Tongue (tissue), 3 donors: ENCODE measurements at places on chromosomes 6 and 20.

GRCh38 chr6:26065952-26066380 lies 21.3 kb upstream of the HFE start:
- DNase-seq, result peak; percentile 85

- DNase-seq, result peak; percentile 1
Measured at GRCh38 chr20:7207186-7207798, 439.8 kb downstream of the BMP2 start.

- DNase-seq, result peak; percentile 37
Measured at GRCh38 chr6:33592595-33593413, 12.7 kb upstream of the BAK1 start.

GRCh38 chr6:111187874-111188273 lies 100.6 kb downstream of the SLC16A10 start:
- no peak for DNase-seq

GRCh38 chr6:33377171-33377570 lies 14.5 kb upstream of the KIFC1 start:
- no peak for DNase-seq

GRCh38 chr6:85574932-85575598 lies 18.6 kb downstream of the SNX14 start:
- no peak for DNase-seq

DNA sequence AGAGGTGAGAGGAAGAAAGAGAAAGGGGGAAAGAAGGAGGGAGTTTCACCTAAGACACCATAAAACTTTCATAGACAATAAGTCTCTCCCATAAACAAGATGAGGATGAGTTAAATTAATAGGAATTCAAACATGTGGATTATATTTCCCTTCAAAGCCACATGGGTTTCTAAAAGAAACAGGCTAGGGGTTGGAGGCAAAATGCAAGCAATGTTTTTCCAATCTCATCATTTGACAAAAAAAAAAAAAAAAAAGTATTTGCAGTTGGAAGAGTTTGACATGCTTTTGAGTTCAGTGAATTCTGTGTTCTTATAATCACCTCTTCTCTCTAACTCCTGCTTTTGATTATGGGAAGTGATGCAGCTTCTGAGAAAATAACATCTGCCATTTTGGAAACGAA lies 286.5 kb upstream of the PRND start:
- peak; percentile 29 for DNase-seq

DNA sequence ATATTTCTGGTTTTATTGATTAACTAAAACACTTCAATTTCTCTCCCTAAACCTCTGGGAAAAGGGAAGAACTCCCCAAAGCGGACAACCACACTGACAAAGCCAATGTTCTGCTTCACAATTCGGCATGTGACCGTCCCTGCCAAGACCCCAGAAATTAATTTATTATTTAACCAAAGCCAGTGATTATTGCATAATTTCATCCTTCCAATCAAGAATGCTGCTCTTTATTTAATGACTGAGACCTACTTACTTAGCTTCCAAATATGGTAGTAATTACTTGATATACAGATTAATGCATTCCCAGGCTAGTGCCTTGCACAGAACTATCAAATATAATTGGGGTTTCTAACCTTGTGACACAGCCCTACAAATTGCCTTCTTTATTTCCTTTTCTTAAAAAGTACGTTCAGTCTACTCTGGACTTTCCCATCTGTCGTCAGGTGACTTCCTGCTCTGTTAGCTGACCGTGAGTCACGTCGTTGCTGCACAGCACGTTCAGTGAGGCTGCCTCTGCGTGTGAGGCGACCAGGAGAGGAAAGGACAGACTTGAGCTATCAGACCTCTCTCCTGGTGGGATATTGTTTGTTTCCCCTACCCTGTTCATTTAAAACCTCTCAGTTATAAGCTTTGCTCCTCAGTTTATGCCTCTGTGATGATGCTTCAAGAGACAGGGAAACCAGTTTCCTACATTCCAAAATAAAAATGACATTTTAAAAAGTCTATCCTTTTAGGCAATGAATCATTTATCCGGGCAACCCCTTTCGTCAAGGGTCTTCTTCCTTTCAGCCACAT lies 55.7 kb upstream of the TNFAIP3 start:
- peak; percentile 37 for DNase-seq

DNA sequence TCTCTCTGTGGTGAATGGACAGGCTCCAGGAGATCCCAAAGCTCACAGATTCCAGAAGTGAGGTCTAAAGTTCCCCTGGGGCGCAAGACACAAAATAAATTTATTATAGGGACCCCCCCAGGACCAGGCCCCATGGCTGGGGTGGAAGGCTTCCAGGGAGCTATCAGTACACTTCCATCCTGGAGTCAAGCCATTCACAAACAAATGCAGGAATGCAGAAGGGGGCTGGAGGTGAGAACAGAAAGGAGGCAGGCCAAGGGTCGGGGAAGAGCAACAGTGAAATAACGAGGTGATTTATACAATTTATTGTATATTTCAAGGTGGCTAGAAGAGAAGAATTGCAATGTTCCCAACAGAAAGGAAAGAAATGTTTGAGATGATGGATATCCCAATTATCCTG lies 126.9 kb downstream of the LY86 start:
- no peak for DNase-seq

GRCh38 chr20:370977-371754 lies 9.4 kb upstream of the TRIB3 start:
- no peak for DNase-seq

GRCh38 chr6:76453270-76453669 lies 380.8 kb upstream of the IMPG1 start:
- no peak for DNase-seq
